Aortic smooth muscle cell (primary cell): ENCODE measurements at places on chromosomes 6 and 20. TPM values are rescaled to one million over a fixed set of nuclear protein-coding genes. Genes with fewer than 3 reads are reported as not detected.

The MAFB gene
- total RNA-seq, result 0.99 and 2.4 TPM in 2 replicates

The TBX18 gene
- 31.6 and 34.4 TPM in 2 replicates for total RNA-seq

The ME1 gene
- 8.3 and 20.3 TPM in 2 replicates for total RNA-seq

The SLC26A8 gene
- 0.26 and 0.31 TPM in 2 replicates for total RNA-seq

The HLA-DQA1 gene
- 0.40 TPM in 1 of 2 replicates, not detected in the other for total RNA-seq

The MUC22 gene
- not detected in 2 replicates for total RNA-seq

The CLIC1 gene
- 784 and 832 TPM in 2 replicates for total RNA-seq

The POM121L2 gene
- not detected in 2 replicates for total RNA-seq

The CEP85L gene
- 11.8 and 17.2 TPM in 2 replicates for total RNA-seq

The RAET1G gene
- total RNA-seq, result 2.6 and 4.5 TPM in 2 replicates

The ZNF165 gene
- 0.26 and 0.44 TPM in 2 replicates for total RNA-seq

The OR2H2 gene
- not detected in 2 replicates for total RNA-seq

The CAPN11 gene
- total RNA-seq, result 0.13 and 0.25 TPM in 2 replicates

The KCNK16 gene
- not detected in 2 replicates for total RNA-seq

The SLC24A3 gene
- 0.66 and 0.68 TPM in 2 replicates for total RNA-seq

The EPPIN gene
- not detected in 2 replicates for total RNA-seq

The MACROD2 gene
- total RNA-seq, result 0.40 and 0.56 TPM in 2 replicates

The MICB gene
- total RNA-seq, result 14.4 and 20.9 TPM in 2 replicates

The TENT5A gene
- 19.6 and 25.5 TPM in 2 replicates for total RNA-seq

The CYP39A1 gene
- 0.44 and 0.53 TPM in 2 replicates for total RNA-seq

The PCIF1 gene
- 7.0 and 7.5 TPM in 2 replicates for total RNA-seq

The BMP2 gene
- 7.5 and 8.8 TPM in 2 replicates for total RNA-seq

The RAD21L1 gene
- total RNA-seq, result 0.13 TPM in 1 of 2 replicates, not detected in the other

The SLC22A23 gene
- total RNA-seq, result 3.3 and 9.1 TPM in 2 replicates

The PBOV1 gene
- total RNA-seq, result not detected in 2 replicates

The TGM3 gene
- total RNA-seq, result not detected in 2 replicates

The MUC21 gene
- not detected in 2 replicates for total RNA-seq

The PHACTR1 gene
- 0.92 and 1.2 TPM in 2 replicates for total RNA-seq

The CRISP3 gene
- total RNA-seq, result not detected in 2 replicates

The UBE2V1 gene
- 35.0 and 58.1 TPM in 2 replicates for total RNA-seq

The ZBTB46 gene
- 1.9 and 3.3 TPM in 2 replicates for total RNA-seq

The GLP1R gene
- not detected in 2 replicates for total RNA-seq

The SMOC2 gene
- 0.25 TPM in 1 of 2 replicates, not detected in the other for total RNA-seq

The ACAT2 gene
- total RNA-seq, result 59.5 and 63.2 TPM in 2 replicates

The NOL4L gene
- total RNA-seq, result 1.8 and 2.1 TPM in 2 replicates

The CDK5RAP1 gene
- 14.1 and 17.6 TPM in 2 replicates for total RNA-seq

The SMIM26 gene
- total RNA-seq, result 62.5 and 73.5 TPM in 2 replicates

The KCNG1 gene
- 0.13 TPM in 1 of 2 replicates, not detected in the other for total RNA-seq

The VSTM2L gene
- total RNA-seq, result 0.53 and 0.93 TPM in 2 replicates

The SLC22A16 gene
- not detected in 2 replicates for total RNA-seq

The ASIP gene
- total RNA-seq, result not detected in 2 replicates

The PRDM13 gene
- not detected in 2 replicates for total RNA-seq

The ELOVL4 gene
- 2.8 and 3.3 TPM in 2 replicates for total RNA-seq

The HLA-DQB1 gene
- not detected in 2 replicates for total RNA-seq

The HDGFL1 gene
- not detected in 2 replicates for total RNA-seq

The BPIFB4 gene
- not detected in 2 replicates for total RNA-seq

The MAP7 gene
- total RNA-seq, result 0.99 and 4.4 TPM in 2 replicates

The CPNE5 gene
- 0.31 and 0.40 TPM in 2 replicates for total RNA-seq
